ENCODE measurements at places on chromosomes 3 and 15.

- no peak for DNase-seq
Measured at GRCh38 chr3:136950623-136951022, 7.2 kb upstream of the IL20RB start.

DNA sequence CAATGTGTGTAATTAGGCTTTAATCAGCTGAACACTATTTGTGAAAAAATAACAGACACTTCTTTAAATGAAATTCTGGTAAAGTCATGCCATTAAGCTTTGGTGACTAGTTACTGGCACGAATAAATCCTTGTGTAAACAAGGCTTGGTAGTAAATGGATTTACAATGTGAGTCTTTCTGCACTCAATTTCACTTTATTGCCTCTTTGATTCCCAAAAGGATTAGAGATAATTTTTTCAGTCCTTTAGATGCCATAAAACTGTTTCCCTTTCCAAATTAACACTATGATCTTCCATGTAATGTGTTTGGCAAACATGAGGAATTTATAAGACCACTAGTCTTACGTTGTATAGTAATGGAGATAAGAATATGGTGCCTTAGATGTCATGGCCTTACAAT is 339.5 kb upstream of the DNAJC19 start:
- peak; percentile 68 for DNase-seq

DNA sequence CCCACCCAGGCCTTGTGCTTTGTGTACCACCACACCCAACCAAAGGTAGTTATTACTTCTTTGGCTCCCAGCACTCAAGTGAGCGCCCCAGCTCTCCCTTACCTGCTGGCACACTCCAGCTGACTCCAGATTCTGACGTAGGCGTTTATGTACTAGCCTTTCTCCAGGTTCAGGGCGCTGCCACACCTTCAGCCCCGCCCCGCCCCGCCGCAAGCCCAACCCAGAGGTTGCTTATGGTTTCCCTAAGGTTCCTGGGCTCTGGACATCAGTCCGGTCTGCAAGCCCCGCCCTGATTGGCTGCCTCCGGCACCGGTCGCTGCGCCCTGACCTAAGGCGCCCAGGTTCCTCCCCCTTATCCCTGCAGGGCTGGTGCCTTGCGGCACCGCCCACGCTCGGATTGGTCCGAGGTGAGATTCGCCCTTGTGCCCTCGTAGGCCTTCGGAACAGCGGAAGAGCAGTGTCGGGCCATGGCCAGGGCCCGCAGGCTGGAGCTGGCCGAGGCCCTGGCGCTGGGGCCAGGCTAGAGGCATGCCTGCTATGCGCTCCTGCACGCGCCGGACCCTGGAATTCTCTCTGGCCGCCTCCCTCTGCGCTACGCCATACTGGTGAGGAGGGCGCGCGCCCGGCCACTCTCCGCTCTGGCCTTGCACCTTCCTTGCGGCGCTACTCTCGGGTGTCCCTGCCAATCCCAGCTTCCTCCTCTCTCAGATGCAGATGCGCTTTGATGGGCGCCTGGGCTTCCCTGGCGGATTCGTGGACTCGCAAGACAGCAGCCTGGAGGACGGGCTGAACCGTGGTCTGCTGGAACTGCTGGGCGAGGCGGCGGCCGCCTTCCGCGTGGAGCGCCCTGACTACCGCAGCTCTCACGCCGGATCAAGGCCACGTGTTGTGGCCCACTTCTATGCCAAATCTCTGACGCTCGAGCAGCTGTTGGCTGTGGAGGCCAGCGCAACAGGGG is 19.8 kb upstream of the NUDT16 start:
- no peak for DNase-seq

DNA sequence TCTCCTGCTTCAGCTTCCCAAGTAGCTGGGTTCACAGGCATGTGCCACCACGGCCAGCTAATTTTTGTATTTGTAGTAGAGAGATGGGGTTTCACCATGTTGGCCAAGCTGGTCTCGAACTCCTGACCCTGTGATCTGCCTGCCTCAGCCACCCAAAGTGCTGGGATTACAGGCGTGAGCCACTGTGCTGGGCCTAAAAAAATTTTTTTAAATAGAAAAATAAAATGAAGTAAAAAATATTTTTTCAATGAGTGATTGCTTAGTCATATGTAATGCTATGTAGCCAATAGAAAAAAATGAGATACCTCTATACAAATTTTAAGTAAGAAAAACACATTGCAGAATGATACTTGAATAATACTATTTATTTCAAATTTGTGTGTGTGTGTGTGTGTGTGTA is 27.9 kb upstream of the SLC30A4 start:
- DNase-seq, result no peak

GRCh38 chr3:13536432-13536831 is 12.5 kb upstream of the FBLN2 start:
- DNase-seq, result no peak

DNA sequence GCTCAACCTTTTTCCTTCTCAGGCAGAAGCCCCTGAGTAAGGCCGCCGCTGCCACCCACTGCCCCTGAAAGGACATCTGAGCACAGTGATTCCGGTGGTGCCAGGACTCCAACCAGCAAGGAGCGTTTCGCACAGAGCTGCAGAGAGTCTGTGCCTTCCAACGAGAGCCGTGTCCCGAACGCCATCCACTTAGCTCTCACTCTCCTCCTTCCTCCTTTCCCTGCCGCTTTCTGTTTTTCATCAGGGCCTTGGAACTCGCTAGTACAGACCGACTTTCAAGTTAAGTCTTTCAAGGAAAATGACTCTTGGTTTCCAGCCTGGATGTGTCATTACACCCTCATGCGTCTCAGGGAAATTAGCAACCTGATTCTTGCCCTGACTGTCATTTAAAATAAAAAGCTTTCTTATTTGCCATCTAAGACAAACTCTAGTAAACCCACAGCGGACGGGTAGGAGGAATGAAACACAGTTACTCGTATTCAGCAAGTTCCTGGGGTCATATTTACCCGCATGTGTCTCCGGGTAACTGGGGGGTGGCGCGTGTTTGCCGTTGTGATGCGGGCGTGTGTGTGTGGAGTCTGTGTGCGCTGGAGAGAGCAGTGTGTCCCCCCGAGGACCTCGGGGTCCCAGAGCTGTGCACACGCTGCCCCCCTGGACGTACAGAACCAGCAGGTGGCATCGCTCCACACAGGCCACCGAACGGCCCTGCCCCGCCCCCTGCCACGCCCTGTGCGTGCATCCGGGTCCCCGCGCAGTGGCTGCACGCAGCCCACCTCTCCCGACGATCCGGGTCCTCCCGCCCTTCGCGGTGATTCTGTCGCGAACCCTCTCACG is 30.4 kb upstream of the ALDH1A3 start:
- DNase-seq, result no peak

- no peak for DNase-seq
Measured at GRCh38 chr15:84582583-84583157, 18.1 kb upstream of the ZSCAN2 start.

DNA sequence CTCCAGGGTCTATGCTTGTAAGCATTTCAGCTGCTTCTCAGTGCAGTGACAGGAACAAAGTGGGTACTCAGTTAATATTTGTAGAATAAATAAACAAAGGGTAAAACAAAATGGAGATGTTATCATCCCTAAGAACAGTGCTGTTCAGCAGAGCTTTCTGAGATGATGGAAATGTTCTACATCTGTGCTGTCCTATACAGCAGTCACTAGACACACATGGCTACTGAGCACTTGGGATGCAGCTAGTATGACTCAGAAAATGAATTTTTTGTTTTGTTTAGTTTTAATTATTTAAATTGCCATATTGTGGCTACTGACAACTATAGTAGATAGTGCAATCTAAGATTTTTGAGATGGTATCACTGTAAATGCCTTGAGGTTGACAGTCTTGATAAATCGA is 283.8 kb upstream of the ADAMTS9 start:
- no peak for DNase-seq

DNA sequence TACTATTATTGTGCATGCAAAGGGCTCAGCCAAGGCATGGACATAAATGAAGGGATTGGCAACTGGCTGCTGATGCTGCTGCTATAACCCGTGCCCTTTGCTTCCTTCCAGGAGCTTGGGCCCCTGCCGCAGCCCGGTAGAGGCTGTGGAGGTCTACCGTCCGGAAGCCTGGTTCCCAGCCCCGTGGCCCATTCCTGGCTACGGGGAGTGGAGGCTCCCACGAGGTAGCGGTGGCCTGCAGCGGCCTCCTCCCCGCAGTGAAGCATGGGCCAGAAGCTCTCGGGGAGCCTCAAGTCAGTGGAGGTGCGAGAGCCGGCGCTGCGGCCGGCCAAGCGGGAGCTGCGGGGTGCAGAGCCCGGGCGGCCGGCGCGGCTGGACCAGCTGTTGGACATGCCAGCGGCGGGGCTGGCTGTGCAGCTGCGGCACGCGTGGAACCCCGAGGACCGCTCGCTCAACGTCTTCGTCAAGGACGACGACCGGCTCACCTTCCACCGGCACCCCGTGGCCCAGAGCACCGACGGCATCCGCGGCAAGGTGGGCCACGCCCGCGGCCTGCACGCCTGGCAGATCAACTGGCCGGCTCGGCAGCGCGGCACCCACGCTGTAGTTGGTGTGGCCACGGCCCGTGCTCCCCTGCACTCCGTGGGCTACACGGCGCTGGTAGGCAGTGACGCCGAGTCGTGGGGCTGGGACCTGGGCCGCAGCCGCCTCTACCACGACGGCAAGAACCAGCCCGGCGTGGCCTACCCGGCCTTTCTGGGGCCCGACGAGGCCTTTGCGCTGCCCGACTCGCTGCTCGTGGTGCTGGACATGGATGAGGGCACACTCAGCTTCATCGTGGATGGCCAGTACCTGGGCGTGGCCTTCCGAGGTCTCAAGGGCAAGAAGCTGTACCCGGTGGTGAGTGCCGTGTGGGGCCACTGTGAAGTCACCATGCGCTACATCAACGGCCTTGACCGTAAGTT is 15.0 kb downstream of the SPSB4 start:
- DNase-seq, result no peak

- no peak for DNase-seq
Measured at GRCh38 chr3:89571707-89572106, 464.3 kb downstream of the EPHA3 start.

DNA sequence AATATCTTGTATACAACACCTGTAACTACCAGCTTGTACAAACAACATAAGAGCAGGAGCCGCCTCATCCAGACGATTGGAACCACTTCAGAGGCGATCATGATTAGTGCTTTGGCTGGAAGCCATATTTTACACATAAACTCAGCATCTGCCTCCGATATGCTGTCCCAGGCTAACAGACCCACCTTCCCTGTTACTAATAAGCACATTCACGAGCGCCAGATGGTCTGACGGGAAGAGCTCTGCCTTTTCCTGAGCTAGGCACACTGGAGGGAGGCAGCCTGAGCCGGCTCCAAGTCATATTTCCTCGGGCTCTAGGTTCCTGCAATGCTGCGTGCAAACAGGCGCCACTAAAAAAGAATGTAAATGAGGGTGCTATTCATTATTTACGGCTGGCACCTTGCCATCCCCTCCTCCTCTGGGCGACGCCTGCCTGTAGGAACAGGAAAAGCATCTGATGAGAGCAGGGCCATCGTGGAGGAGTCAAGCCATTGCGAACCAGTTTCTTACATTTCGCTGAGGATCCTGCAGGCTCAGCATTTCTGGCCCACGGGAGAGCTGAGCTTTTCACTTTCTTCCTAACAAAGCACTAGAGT is 98.2 kb downstream of the ANXA2 start:
- DNase-seq, result peak; percentile 68

Measured in NCI-H187 treated with DMSO at 0.1 percent for 48 hours (cell line).